ENCODE measurements at places on chromosomes 5 and 9.

DNA sequence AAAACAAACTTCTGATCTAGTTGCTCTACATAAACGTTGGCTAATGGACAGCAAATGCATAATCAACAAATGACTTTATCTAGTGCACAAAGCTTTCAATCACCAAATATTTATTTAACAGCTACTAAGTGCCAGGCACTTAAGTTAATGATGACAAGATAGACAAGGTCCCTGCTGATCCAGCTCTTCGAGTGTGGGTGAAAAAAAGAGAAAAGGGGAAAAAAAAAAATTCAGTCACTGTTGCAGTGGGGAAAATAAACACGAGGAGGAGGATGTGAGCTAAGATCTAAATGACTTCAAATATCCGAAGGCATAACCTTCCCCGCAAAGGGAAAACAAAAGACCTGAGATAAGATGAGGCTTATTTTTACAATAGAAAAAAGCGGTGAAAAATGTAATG, 9.6 kb downstream of the PSIP1 start:
- no peak for DNase-seq

GRCh38 chr9:127977009-127977883, 3.5 kb downstream of the EEIG1 start:
- DNase-seq, result no peak

- DNase-seq, result no peak
Observed at GRCh38 chr5:91302305-91302704, 80.8 kb downstream of the ARRDC3 start.

GRCh38 chr5:90601468-90601867, 42.9 kb downstream of the ADGRV1 start:
- DNase-seq, result no peak

GRCh38 chr5:145062280-145063062, 772.7 kb downstream of the PRELID2 start:
- no peak for DNase-seq

- DNase-seq, result no peak
Observed at GRCh38 chr9:79688363-79688762, 116.6 kb downstream of the TLE4 start.

DNA sequence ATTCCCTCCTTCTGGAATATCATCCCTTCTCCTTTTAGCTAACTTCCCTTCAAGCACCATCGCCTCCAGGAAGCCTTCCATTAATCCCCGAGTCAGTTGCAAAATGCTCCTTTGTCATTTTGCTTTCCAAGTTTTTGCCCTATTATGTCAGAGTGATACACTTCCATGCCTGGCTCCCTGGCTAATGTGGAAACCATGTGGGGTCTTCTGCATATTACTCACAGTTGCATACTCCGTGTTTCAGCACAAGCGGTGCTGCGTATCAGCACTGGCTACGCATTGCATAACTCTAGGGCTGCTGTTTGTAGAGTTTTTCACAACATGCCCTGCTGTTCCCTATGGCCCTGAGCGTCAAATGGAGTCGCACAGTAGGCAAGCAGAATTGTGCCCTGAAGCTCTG, 1.9 kb downstream of the TEX53 start:
- no peak for DNase-seq

DNA sequence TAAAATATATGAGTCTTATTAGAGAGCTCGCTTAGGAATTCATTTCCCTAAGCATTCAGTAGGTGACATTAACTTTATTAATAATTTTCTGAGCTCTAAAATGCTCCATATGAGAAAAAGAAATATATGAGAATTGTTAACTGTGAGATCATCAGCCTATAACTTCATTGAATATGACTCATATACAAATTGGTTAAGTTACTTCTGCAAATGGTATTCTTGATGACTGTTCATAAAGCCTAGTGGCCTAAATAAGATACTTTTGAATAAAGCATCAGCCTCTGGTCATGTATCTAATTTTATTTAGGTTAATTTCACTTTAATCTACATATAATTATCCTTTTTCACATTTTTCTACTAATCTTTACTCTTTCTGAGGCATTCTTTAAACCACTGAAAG, 710.2 kb upstream of the ACO1 start:
- DNase-seq, result no peak

DNA sequence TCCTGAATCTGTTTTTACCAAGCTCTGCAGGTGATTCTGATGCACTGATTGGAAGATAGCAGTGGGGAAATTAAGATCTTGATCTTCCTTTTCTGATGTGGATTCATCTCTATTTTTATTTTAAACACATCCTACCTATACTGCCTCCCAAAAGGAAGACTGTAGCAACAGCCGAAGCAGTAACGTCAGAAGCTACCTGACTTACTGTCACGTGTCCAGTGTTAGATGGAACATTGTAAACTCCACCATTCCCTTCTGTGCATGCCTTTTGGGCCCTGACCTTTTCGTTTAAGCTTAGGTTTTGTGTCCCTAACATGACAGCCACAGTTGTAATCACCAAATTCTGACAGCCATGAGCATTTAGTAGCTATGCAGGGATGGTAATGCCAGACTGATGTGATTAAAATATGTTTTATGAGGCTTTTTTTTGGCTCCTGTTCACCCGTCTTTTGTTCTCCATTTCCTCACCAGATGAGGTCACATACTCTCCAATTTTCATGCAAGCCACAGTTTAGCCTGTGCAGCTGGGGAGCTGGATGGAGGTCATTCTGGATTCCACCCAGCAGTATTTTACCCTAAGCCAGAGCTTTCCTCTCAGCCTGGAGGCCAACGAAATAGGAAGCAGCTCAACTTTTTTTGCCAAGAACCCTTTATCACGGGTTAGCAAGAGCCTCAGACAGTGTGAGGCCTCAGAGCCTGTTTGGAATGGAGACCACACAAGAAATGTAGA, 15.6 kb upstream of the FOXD1 start:
- DNase-seq, result no peak

- DNase-seq, result no peak
Observed at GRCh38 chr5:149936044-149936699, 8.4 kb downstream of the PDE6A start.

- no peak for DNase-seq
Observed at GRCh38 chr5:176540956-176541337, 3.7 kb upstream of the RNF44 start.

DNA sequence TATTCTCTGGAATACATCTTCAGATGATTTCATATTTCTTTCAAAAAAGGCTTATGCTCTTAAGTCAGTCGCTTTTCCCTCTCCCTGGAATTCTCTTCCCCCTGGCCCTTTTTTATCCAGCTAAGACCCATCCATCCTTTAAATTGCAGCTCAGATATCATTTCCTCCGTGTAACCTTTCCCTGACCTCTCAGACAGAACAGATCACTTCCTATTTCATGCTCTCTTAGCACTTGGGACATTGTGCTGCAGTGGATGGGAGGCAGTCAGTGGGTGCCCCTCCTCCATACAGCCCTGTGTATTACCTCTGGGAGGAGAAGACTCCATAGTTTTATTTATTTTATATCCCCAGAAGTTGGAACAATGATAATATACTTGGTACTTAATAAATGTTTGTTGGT, 423.4 kb downstream of the ISL1 start:
- DNase-seq, result no peak

DNA sequence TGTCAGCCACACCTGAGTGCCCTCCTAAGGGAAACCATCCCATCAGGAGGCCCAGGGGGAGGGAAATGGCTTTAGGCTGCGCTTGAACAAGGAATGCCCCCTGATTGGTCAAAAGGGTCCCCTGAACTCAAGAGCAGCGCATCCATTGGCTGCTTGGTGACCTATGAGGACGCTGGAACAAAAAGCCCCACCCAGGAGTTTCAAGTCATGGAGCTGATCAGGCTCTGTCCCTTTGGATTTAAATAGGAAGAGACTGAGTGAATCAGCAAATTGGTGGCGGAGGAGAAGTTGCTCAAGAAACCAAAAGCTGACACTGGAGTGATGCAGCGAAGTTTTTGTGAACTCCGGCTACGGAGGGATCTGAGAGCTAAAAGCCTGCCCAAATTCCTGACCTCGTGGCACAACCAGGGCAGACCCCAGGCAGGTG, 66.7 kb downstream of the SMIM23 start:
- no peak for DNase-seq
